ENCODE measurements at places on chromosomes 3 and 15.

GRCh38 chr3:177034832-177035475 is 162.3 kb downstream of the TBL1XR1 start:
- DNase-seq, result no peak

GRCh38 chr3:187669675-187670504 is at the start of gene SST:
Gene SST, minus strand, starts transcription at chr3:187670394. Its CDS starts 103 bp downstream, at chr3:187670291.
- DNase-seq, result no peak

DNA sequence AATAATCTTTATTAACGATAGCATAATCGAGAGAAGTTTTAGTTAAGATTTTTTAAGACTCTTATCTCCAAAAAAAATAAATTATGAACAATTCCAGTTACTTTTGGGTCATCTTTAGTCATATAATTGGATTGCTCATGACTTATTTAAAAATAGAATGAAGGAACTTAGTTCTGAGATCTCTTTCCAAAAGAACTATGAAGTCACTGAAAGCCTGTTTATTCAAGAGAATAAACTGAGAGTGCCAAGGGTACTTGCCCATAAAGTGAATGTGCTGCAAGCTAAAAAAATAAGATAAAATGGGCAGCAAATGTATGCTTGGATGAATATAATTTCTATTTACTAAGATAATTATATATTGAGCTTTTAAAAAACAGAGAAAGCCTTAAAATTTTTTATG is 176.5 kb upstream of the PLSCR5 start:
- no peak for DNase-seq

DNA sequence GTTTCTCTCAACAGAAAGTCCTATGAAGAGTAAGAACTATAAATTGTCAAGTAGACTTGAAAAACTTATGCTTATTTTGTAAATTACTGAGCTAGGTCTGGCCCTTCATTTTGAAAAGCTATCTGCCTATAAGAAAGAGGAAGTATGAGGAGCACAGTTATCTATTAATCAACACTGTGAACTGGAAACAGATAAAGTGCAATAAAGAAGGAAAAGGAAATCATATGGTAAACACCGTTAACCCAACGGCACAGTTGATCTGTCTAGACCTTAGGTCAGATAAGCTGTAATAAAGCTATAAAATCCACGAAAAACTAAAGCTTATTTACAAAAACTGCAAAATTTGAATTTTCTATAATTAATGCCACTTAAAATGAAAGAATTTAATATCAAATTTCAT is 242.5 kb downstream of the ZBTB20 start:
- no peak for DNase-seq

DNA sequence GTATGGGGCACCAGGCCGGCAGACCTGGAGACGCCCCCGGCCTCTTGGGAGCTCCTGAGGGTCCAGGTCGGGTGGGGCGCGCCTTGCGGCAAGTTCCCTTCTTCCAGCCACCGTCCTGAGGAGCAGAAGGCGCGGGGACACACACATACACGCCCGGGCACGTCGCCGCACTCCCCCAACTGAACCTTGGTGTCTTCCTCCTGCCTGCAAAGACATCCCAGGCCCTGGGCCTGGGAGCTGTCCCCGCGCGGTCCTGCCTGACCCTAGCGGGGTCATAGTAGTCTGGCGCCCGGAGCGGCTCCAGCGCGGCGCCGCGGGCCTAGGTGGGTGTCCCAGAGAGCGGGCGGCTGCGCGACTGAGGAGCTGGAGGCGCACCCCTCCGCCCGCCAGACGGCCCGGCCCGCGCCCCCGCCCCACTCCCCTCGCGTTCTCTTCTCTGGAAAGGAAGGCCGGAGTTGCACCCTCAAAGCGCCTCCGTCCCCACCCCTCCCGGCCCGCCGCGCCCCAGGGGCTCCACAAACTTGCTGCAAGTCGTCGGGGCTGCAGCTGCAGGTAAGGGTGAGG is 185.9 kb upstream of the LINGO1 start:
- DNase-seq, result no peak

Measured in stimulated activated CD4-positive, alpha-beta T cell treated with anti-CD3 and anti-CD28 coated beads, Interleukin-1b, Interleukin-23, amount 100 ng/mL, for 1 hour (primary cell).